Stimulated activated CD8-positive, alpha-beta memory T cell treated with anti-CD3 and anti-CD28 coated beads, Interleukin-7, amount 100 ng/mL, for 48 hours (primary cell): ENCODE measurements at places on chromosomes 6 and 20.

- DNase-seq = no peak
Observed at GRCh38 chr6:133512410-133513016, 271.4 kb downstream of the EYA4 start.

DNA sequence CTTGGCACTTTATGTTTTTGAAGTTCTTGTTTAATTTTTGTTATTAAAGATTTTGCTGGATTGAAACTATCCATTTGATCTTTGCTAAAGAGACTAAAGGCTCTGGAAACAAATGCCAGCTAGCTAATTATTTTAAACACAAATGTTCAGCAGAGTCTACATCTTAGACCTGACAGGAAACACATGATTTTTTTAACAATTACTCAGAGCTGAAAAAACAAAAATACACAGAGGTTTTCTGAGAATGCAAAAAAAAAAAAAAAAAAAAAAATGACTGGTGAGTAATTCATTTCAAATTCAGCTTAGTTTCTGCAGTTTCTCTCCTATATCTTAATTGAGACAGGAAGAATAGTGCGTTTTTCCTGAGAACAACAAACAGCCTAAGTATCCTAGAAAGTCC is 448.0 kb downstream of the TENT5A start:
- DNase-seq = no peak

DNA sequence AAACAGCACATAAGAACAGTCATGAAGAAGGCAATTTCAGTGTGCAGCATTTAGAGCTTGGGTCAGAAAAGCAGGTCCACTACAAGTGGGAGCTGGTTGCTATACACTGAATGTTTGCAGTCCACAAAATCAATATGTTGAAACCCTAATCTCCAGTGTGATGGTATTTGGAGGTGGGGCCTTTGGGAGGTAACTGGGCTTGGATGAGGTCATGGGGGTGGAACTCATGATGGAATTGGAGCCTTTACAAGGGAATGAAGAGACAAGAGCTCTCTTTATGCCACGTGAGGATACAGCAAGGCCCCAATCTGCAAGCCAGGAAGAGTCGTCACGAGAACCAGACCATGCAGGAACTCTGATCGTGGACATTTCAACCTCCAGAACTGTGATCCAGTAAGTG is 216.7 kb upstream of the SLC35B3 start:
- no peak for DNase-seq

DNA sequence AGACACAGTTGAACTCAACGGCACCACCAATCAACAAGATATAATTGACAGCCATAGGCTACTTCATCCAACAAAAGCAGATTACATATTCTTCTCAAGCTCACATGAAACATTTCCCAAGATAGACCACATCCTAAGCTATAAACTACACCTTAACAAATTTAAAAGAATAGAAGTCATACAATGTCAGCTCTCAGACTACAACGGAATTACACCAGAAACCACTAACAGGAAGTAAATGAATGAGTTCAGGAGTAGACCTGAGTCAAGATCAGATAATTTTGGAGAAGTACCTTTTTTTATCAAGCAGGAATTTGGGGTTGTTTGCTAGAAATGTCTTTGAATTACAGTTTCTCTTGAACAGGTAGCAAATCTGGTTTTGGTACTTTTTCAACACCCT is 237.8 kb downstream of the TBX18 start:
- DNase-seq = no peak

DNA sequence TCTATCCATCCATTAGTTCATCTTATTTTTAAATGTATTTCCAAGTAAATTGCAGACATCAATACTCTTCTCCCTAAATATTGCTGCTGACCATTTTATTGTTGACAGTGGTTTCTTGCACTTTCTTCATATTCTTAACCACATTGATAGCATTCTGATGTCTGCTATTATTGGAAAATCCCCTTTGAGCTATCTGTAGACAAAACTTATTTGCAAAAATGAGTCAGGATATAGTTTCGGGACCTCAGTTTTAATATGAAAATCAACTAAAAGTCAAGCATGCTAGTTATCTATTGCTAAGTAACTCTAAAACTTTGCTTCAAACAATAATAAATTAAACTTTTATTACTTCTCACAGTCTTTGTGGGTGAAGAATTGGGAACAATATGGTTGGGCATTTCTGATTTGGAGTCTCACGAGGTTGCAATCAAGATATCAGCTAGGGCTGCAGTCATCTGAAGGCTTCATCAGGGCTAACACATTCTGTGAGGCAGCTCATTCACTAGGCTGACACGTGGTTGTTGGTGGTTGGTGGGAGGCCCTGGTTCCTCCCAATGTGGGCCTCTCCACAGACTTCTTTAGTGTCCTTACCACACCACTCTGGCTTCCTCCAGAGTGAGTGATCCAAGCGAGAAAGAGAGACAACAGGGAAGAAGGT is 32.7 kb downstream of the CD109 start:
- DNase-seq = peak; percentile 32

DNA sequence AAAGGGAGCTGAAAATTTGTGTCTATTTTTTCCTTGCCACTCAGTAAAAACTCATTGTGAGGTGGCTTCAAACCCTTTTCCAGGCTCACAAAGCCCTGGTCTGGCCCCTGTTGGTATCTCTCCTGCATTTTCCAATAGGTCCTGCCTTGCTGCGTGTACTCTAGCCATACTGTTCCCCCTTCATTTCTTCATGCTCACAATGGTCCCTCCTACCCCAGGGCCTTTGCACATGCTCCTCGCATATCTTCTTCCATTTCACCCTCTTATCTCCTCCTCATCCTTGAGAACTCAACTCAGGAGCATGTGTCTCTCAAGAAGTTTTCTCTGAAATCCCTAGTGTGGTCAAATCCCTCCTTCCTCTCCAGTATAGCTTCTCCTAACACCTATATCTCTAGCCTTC is 186.6 kb downstream of the MBOAT1 start:
- DNase-seq = no peak

- DNase-seq = no peak
Observed at GRCh38 chr20:15065794-15066193, 728.4 kb upstream of the FLRT3 start.

DNA sequence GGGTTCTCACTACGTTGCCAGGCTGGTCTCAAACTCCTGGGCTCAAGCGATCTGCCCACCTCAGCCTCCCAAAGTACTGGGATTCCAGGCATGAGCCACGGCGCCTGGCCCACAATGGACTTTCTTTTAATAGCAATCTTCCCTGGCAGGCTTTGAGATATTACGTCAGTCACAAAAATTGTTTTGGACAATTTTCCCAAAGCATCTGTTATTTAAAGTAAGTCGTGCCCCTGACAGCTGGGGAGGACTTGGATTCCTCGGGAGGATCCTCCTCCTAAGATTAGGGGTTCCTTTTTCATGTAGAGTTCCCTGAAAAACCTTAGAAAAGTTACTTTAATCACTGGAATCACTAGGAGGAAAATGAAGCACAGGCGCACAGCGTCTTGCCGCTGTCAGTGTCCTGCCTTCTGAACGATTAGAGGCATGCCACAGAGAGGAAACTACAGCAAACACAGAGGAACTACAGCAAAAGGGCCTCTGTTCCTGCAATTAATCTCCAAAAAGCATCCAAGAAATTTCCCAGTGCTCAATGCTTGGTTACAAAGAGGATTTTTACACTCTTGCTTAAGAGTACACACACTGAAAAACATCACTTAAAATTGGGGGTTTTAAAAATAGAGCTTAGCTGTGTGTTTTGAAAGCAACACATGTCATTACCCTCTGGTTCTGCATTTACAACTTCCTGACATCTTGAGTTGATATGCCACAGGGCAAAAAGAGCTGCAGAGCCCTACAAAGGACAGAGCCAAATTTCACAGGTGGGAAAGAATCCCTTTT is 4.5 kb downstream of the ACSS1 start:
- DNase-seq = no peak

DNA sequence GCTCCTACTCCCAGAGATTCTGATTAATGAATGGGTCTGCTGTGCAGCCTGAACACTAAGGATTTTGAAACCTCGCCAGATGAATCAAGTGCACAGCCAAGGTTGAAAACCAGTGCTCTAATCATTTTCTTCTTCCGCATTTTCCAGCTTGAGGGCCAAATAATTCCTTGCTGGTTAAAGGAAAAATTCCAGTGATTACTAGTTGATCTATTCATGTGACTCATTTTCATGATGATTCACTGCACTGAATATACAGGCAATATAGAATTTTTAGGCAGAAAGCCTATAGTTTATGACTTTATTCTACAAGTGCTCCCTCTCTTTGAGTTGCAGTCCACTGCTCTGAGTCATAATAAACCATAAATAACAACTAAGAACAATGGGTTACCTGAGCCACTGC is 80.6 kb upstream of the PROKR2 start:
- DNase-seq = no peak

- DNase-seq = no peak
Observed at GRCh38 chr6:55578537-55579363, at the start of gene HMGCLL1. Gene HMGCLL1, minus strand, starts transcription at chr6:55579192. Its CDS starts 137 bp downstream, at chr6:55579055.

DNA sequence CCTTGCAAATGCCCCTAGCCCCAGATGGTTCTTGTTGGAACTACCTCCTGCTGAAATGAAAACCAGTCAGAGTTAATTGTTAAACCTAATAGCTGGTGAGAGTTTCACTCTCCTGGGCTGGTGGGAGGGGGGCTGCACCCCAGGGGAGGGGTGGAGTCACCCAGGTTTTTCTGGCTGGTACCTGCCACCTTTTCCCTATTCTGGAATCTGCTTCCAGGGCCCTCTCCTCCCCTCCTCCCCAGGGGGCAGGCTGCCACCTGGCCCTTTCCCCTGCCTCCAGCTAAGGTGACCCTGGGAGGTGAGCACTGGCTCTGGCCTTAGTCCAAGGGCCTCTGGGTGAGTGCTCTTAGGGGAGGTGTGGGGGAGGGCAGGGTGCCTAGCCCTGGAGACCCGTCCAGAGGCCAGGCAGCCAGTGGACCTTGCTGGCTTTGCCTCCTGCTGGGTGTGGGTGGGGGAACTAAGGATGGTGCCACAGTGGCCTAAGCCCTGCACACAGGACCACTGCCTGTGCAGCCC is 48.8 kb upstream of the EPB41L1 start:
- DNase-seq = no peak

DNA sequence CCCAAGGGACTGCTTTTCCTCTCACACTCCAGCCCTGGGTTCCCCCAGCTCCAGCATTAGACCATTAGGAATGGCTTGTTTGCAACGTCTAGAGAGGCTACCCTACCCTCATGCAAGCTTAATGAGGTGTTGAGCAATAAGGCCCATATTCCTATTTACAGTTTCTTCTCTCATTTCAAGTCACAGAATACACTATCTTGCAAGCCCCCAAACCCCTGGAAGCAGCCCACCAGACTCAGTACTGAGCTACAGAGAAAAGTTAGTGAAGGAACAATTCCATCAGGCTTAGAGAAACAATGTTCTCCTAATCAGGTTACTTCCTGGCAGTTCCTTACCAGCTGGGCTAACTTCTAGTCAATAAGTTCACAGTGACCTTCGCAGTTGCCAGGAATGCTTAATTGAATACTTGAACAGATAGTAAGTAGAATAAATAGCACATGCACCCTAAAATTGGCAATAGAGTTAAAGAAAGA is 606.5 kb upstream of the NOX3 start:
- no peak for DNase-seq

DNA sequence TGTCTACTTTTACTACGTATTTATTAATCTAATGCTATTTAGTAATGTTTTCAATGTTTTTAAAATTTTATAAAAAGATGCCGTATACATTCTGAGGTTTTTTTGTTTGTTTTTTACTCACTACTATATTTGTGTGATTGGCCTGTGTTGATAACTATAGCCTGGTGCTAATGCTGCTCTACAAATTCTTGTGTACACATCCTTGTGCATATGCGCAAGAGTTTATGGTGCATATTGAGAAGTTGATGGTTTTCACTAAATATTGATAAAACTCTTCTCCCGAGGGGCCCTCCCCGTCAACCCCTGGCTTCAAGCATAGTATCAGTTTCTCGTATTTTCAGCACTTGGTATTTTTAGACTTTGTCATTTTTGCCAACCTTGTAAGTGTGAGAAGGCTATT is 59.9 kb downstream of the E2F3 start:
- no peak for DNase-seq

- peak; percentile 20 for DNase-seq
Observed at GRCh38 chr6:25250878-25251277, 28.3 kb upstream of the CARMIL1 start.

- no peak for DNase-seq
Observed at GRCh38 chr6:64622944-64623343, 987.3 kb downstream of the PHF3 start.

- no peak for DNase-seq
Observed at GRCh38 chr6:122869437-122870024, 80.5 kb downstream of the SMPDL3A start.

GRCh38 chr6:106440546-106440945 is 80.0 kb downstream of the CRYBG1 start:
- no peak for DNase-seq

DNA sequence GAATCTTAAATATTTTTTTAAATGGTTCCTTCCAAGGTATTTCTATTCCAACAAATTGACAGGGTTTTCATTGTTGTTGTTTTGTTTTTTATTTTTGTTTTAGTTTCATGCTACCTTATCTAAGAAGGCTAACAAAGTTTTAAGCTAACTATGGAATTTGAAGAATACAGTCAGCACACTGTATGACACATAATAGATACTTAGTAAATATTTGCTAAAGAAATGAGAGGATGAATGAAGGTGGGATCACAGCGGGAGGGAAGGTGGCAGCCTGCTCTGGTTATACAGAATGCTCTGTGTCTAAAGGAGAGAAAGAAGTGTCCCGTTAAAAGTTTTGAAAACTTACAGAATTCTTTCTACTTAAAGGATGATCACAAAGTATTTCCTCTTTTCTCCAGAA is 43.7 kb upstream of the DST start:
- no peak for DNase-seq

DNA sequence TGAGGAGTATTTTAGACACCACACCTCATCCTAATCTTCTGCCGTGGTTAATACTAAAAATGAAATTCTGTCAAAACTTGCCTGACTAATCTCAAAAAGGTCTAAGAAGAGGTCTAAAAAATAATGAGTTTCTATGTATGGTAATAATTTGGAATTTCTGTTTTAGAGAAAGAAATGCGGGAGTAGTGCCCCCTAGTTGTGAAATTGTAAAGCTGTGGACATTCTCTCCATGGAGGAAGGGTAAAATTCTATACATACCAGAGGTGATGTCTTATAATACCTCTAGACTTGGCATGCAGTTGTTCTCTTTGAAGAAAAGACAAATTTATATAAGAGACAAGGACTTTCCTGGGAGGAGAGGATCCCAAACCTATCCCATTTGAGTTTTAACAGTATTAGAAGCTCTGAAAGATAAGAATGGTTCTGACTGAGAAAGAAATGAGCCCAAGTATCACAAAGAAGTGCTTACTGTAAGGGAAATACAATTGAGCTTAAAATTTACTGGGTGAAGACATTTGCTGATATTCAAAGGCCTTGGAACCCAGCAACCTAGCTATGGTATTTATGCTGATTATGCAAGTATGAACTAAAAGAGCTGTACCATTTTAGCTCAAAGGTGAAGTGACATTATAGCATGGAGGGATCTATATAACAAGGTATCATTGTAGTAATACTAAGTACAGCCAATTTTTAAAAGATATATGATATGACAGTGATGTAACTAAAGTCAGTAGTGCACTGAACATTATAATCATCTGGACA is 5.1 kb upstream of the EPHA7 start:
- no peak for DNase-seq

- no peak for DNase-seq
Observed at GRCh38 chr6:150345781-150346180, 23.0 kb upstream of the IYD start.
